ENCODE measurements at places on chromosomes 2 and 18. TPM values are rescaled to one million over a fixed set of nuclear protein-coding genes. Genes with fewer than 3 reads are reported as not detected.

The AP1S3 gene
- 37.5 TPM for total RNA-seq

The UGT1A10 gene
- not detected for total RNA-seq

The DCDC2C gene
- 0.40 TPM for total RNA-seq

The CDH2 gene
- 2.3 TPM for total RNA-seq

The MLPH gene
- total RNA-seq: 107 TPM

The ELOA2 gene
- total RNA-seq: not detected

The GPR55 gene
- total RNA-seq: not detected

The ZNF385B gene
- 2.3 TPM for total RNA-seq

The RFTN2 gene
- total RNA-seq: 12.9 TPM

The AGXT gene
- total RNA-seq: not detected

The ABCG8 gene
- not detected for total RNA-seq

The DPP10 gene
- total RNA-seq: 0.63 TPM

The DNAJC5G gene
- total RNA-seq: 1.1 TPM

The SERPINB3 gene
- total RNA-seq: not detected

The EIF5B gene
- 27.5 TPM for total RNA-seq

The TGFA gene
- total RNA-seq: 23.0 TPM

The SCN2A gene
- 0.33 TPM for total RNA-seq

The PASK gene
- total RNA-seq: 27.5 TPM

The MARCHF4 gene
- not detected for total RNA-seq

The RAB6C gene
- total RNA-seq: not detected

The ANKRD53 gene
- 3.9 TPM for total RNA-seq

The STON1 gene
- total RNA-seq: 29.8 TPM

The HMSD gene
- total RNA-seq: not detected

The RIT2 gene
- not detected for total RNA-seq

The KIF1A gene
- total RNA-seq: 6.5 TPM

The TMEM178A gene
- 4.7 TPM for total RNA-seq

The GKN2 gene
- not detected for total RNA-seq

The PLGLB2 gene
- 8.9 TPM for total RNA-seq

The KIAA2012 gene
- total RNA-seq: not detected

The GBX2 gene
- not detected for total RNA-seq

The REG3A gene
- total RNA-seq: not detected

The NMUR1 gene
- not detected for total RNA-seq

The VSNL1 gene
- total RNA-seq: not detected
